ENCODE measurements at places on chromosomes 11 and 22. TPM values are rescaled to one million over a fixed set of nuclear protein-coding genes. Genes with fewer than 3 reads are reported as not detected.

DNA sequence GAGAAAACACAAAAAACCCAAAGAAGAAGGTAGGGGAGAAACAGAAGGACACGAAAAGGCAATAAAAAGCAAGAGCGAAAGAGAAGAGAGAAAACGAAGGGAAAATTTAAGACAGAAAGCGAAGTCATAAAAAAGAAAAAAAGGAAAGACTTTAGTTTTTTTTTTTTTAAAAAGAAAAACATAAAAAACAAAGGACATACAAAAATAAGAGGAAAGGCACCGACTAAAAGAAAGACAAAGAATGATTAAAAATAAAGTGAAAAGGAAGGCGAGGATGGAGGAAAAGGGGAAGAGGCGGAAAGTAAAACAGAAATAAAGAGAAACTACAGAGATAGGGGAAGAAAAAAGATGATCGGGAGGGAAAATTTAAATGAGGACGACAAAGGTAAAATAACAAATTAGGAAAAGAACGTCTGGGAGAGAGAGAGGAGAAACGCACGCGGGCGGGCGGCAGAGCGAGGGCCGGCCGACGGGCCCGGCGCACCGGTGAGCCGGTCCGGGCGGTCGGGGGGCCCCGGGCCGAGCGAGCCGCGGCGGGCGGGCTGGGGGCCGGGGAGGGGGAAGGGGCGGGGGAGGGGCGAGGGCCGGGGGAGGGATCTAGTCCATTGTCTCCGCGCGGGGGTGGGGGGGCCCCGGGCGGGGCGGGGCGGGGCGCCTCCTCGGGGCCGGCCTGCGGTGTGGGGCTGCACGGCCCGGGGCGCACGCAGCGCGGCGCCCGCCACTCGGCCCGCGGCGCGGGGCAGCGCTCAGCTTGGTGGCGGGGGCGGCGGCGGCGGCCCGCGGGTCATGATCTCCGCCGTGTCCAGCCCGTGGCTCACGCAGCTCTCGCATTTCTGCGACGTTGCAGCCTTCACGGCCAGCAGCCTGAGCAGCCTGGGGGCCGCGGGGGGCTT is at the start of gene TBX1:
TBX1 (plus strand) TSS at position 721 of the 893 bp plus-strand sequence; CDS start at position 787, 66 bp downstream.
- no peak within 1 kb of the TSS for H3K27ac ChIP-seq
- no peaks in the 10 kb centered on the region for H3K27me3 ChIP-seq
- no peaks in the 10 kb centered on the region for H3K36me3 ChIP-seq
- no peak within 1 kb of the TSS for H3K4me3 ChIP-seq
- no peak for DNase-seq

GRCh38 chr22:20955548-20955947 is 11.5 kb upstream of the AIFM3 start:
- H3K27ac ChIP-seq: no peak overlapping the region
- no peaks in the 10 kb centered on the region for H3K36me3 ChIP-seq
- H3K27me3 ChIP-seq: no peaks in the 10 kb centered on the region
- no peak for DNase-seq

CLMP gene
- 89.0 TPM for total RNA-seq

DAGLA gene
- 5.4 TPM for total RNA-seq

CASP5 gene
- total RNA-seq: 0.30 TPM

PTPN5 gene
- total RNA-seq: 1.2 TPM

IGLL1 gene
- not detected for total RNA-seq

GRCh38 chr11:15507592-15507991 is 392.9 kb downstream of the INSC start:
- no peaks in the 10 kb centered on the region for H3K27me3 ChIP-seq
- no peak for DNase-seq
- no peak overlapping the region for H3K27ac ChIP-seq
- H3K4me1 ChIP-seq: no peaks in the 10 kb centered on the region
- no peaks in the 10 kb centered on the region for H3K36me3 ChIP-seq

DNA sequence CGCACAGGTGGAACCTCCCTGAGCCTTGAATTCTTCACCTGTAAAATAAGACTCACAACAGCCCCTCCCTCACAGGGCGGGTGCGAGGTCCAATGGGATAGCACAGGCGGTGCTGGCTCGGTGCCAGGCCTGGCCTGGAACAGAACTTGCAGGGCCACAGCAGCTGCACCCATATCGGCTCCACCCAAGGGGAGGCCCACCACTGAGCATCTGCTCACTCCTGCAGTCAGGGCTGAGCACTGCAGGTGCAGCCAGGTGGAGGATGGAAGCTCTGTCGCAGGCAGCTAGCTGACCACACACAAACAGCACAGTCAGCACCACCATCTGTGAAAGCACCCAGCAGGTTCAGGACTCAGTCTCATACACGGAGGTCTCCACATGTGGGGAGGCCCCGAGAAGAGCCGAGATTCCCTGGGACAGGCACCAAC is 19.6 kb downstream of the VPS37C start:
- no peak overlapping the region for H3K4me3 ChIP-seq
- H3K4me1 ChIP-seq: no peaks in the 10 kb centered on the region
- no peaks in the 10 kb centered on the region for H3K36me3 ChIP-seq
- H3K27ac ChIP-seq: no peak overlapping the region
- no peaks in the 10 kb centered on the region for H3K27me3 ChIP-seq
- no peak for DNase-seq

DNA sequence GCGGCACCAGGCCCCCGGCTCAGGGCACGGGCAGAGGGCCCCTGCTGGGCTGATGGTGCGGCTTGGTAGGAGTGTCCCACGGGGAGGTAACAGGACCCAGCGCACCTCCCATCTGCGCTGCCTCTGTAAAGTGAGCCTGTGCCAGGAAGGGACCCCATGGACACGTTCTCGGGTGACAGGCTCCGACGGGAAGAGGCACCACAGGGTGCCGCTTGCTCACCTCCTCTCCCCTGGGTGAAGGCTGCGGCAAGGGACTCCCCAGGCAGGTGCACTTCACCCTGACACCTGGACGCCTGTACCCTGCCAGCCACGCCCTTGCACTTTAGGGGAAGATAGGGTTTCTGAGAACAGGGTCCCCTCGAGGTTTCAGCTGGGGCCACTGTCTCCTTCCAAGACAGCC is 48.1 kb downstream of the SHANK2 start:
- H3K4me3 ChIP-seq: no peak overlapping the region
- no peaks in the 10 kb centered on the region for H3K36me3 ChIP-seq
- DNase-seq: no peak
- H3K27me3 ChIP-seq: no peaks in the 10 kb centered on the region
- peaks cover 5% of the 10 kb centered on the region for H3K4me1 ChIP-seq

DNA sequence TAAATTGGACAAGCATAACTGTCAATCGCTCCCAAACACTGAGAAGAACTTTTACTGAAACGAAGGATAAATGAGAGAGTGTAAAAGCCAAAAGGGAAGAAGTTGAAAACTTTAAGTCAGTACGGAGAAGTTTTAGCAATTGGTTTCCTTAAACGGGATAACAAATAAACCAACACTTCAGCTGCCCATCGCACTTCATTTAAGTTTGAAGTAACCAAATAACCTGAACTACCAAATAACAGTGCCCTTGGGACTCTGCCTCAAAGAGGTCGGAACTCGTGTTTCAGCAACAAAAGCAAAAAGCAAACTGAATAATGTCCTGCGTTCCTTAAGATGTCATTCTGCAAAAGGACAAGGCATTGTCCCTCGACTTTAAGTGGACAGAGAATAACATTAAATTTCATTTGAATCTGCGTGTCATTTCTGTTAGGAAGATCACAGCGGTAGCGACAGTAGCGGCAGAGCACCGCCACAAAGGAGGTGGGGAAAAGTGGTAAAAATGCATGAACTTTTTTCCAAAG is 127.0 kb upstream of the C11orf58 start:
- peak overlapping the region; percentile 28 for H3K4me3 ChIP-seq
- no peaks in the 10 kb centered on the region for H3K27me3 ChIP-seq

RBFOX2 gene
- 67.5 TPM for total RNA-seq

ARVCF gene
- 47.5 TPM for total RNA-seq

DNA sequence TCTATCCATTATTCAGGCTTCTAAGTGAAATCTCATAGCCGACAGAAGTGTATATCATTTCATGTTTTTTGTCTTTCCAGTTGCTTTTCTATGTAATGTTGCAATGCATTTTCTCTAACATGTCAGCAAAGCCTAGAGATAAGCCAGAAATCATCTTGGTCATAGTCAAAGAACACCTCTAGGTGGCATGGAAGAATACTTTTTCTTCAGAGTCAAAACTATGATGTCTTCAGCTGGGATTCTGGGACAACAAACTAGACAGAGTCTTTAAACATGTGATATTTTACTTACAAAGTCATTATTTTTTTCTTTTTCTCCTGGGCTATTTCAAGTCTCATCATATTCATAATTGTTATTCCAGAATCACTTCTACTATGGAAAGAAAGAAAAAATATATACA is 4.4 kb downstream of the GAS2 start:
- H3K27me3 ChIP-seq: no peaks in the 10 kb centered on the region
- no peak for DNase-seq
- H3K36me3 ChIP-seq: no peaks in the 10 kb centered on the region
- no peaks in the 10 kb centered on the region for H3K4me1 ChIP-seq

DNA sequence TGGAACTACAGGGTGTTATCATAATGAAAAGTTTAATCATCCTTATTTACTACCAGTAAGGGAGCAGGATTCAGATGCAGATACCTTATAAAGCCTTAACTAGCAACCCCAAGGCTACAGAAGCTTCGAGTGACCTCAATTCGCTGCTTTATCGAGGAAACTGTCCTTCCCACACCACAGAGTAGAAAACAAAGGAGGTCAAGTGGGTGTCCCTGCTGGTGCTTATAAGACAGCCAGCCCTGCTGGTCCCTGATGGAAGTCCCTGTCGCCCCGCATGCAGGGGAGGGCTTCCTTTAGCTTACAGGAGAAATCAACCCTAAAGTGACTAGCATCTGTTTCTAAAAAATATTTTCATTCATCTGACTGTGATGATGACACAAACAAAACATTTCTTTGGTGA is 7.3 kb downstream of the MN1 start:
- no peaks in the 10 kb centered on the region for H3K36me3 ChIP-seq
- no peak overlapping the region for H3K4me3 ChIP-seq
- H3K4me1 ChIP-seq: peaks cover 66% of the 10 kb centered on the region
- H3K27ac ChIP-seq: no peak overlapping the region

ADAMTS15 gene
- total RNA-seq: 25.8 TPM

DNA sequence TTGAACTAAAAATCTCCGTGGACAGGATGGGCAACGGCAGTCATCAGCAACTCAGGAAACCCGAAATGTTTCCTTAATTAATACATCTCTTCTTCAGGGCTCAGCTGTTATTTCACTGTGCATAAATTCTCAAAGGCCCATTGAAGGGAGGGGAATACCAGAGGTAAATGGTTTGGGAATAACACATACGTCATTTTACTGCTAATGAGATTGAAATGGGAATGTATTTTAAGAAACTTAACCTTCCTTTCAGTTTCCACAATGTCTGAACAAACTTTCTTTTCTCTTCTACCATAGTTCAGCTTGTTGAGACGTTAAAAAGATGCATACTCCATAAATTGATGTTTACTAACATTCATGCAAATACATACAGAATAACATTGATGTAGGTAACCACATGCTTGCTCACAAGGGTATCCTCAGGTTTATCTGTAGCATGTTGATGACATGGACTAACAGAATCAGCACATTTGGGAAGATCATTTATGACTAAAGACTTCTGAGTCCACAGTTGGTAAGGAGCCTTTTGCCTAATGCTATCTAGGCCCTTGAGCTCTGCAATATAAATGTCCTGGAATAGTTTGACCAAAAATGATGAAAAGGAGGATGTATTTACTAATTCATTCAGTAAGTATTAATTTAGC is 7.7 kb upstream of the PRRG4 start:
- H3K27me3 ChIP-seq: no peaks in the 10 kb centered on the region
- no peaks in the 10 kb centered on the region for H3K36me3 ChIP-seq
- no peak for DNase-seq
- H3K4me1 ChIP-seq: no peaks in the 10 kb centered on the region

DNA sequence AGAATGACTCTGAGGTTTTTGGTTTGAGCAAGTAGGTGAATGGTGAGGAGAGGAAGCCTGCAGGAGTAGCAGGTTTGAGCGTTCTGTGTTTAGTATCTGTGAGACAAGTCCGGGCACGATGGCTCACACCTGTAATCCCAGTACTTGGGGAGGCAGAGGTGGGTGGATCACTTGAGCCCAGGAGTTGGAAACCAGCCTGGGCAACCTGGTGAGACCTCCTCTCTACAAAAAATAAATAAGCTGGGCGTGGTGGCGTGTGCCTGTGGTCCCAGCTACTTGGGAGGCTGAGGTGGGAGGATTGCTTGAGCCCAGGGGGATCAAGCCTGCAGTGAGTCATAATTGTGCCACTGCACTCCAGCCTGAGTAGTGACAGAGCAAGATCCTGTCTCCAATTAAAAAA is 9.7 kb upstream of the CENATAC start:
- no peak overlapping the region for H3K27ac ChIP-seq
- no peaks in the 10 kb centered on the region for H3K27me3 ChIP-seq
- H3K4me1 ChIP-seq: no peaks in the 10 kb centered on the region
- DNase-seq: no peak

DNA sequence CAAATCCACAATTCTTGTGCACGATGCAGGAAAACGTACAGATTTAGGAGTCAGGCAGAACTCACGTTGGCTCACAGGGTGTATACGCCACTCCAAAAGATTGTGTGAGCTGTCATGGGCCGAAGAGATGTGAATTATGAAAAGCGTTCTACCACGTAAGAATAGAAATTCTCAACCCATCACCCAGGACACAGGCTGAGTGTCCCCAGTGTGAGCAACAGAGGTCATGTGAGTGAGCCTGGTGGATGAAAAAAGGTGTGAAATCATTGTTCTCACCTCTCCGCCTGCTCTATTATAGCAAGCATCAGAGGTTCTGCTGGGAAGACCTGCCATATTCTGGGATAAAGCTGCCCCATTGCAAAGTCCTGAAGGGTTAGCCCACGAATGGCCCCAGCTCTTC is 235.0 kb downstream of the MN1 start:
- H3K27ac ChIP-seq: no peak overlapping the region
- H3K36me3 ChIP-seq: no peaks in the 10 kb centered on the region
- H3K4me1 ChIP-seq: no peaks in the 10 kb centered on the region

DNA sequence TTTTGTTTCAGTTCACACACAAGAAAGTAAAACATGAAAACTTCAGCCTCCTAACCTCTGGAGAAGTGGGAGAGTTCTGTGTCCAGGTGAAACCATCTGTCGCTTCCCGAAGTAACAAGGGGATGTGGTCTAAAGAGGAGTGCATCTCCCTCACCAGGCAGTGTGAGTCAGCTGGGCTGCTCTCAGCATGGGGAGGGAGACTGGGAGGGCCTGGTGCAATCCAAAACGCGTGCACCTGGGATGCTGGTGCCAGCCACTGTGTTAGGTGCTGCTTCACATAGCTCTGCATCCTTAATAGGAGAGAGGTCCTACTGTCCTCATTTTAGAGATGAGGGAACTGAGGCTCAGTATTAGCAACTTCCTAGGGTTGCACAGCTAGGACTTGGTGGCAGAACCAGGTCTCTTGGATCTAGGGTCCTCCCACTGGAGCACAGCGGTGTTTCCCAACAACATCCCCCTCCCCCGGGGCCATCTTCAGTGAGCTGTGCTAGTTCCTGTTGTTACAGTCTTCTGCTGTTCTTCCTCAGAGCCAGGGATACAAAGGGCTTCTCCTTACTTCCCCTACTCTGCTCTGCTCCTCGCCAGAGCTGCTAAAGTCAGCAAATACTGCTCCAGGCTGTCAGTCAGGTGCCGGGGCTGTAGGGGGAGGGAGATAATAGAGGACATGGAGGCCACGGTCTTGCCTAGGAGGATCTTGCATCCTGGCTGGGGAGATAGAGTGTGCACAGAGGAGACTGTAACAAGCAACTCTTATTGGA is 8.0 kb downstream of the IL10RA start:
- no peak overlapping the region for H3K4me3 ChIP-seq
- peaks cover 4% of the 10 kb centered on the region for H3K36me3 ChIP-seq
- H3K27me3 ChIP-seq: no peaks in the 10 kb centered on the region
- peak; percentile 39 for DNase-seq

- DNase-seq: no peak
- H3K27me3 ChIP-seq: no peaks in the 10 kb centered on the region
- no peak overlapping the region for H3K27ac ChIP-seq
- no peaks in the 10 kb centered on the region for H3K36me3 ChIP-seq
- H3K4me3 ChIP-seq: no peak overlapping the region
These were observed 93.7 kb downstream of the STIM1 start for GRCh38 chr11:3949125-3949524.
